Dermis microvascular lymphatic vessel endothelial cell (primary cell): ENCODE measurements at places on chromosomes 1 and 21.
A peak's percentile ranks its signal among the peaks of the same experiment; 100 is the strongest.

DNA sequence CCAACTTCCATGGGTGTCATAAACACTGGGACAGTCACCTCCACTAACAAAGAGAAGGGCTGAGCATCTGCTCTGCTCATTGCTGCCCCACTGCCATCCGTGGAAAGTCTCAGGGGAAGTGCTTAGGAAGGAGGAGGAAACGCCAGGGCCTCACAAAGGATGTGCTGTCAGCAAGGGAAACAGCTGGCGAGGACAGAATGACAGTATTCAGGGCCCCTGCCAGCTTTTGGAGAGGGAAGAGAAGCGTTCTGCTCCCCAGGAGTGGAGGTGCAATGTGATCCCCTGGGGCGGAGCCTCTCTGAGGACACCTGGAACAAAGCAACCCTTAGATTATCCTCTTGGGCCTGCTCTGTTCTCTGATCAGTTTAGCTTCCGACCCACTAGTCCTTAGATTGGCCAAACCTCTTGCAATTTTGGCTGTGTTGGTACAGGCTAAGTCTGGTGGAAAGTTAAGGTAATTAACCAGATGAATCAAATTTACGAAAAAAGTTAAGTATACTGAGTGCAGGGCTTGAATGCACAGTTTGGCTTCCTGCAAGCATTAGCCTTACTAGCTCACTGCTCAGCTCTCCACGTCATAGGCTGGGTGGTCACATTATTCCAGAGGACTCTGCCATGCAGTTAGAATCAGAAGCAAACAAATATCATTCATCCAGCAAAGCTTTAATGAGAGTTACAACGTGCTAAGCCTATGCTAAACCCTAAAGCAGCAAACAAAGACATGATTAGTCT lies 170.2 kb upstream of the NFIA start:
- DNase-seq = peak; percentile 60

DNA sequence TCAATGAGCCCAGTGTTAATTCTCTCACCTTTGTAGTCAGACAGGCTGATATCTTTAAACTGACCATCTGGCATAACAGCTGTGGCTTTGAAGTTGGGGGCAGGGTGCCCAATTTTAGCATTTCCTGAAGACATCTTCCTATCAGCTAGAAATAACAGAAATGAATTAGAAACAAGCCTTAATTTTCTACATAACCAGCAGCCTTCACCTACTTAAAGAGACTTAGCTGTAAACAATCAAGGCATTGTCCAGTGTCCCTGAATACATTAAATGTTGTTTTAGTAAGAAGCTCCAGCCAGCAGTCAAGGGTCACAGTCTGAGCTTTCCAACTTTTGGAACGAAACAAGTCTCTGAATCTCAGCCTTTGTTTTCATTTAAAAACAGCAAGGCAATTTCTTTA lies 2.8 kb downstream of the PRDX1 start:
- DNase-seq = no peak

DNA sequence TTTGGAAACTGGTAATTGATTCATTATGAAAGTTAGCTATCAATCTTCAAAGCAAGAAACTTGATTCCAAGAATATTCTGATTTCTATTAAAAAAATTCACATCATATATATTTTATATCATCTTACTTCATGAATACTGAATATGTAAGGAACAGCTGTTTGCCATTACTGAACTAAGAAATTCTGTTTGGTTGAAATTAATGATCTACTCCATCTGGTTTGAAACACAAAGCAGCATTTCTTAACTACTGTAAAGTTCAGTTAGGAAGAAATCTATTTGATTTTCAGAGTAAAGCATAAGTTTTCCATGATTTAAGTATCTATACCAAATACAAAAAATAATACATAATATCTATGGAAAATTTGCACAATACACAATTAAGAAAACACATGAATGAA lies 66.0 kb upstream of the SCYL3 start:
- DNase-seq = no peak

DNA sequence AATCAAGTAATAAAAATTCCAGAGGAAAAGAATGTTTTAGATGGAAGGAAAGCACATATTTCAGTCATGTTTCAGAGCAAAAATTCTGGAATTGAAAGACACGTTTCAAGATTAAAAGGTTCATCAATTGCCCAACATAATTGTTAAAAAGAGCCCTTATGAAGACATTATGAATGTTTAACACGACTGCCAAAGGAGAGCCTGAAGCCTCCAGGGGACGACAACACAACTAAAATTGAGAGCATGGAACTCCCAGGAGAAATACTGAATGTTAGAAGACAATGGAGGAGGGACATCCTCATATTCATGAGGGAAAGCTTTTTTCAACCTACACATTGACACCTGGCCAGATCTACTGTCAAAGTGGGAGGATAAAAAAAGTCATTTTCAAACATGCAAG lies 16.0 kb downstream of the OR2T11 start:
- peak; percentile 6 for DNase-seq

GRCh38 chr21:15669247-15669646 lies 60.5 kb upstream of the USP25 start:
- DNase-seq = no peak

DNA sequence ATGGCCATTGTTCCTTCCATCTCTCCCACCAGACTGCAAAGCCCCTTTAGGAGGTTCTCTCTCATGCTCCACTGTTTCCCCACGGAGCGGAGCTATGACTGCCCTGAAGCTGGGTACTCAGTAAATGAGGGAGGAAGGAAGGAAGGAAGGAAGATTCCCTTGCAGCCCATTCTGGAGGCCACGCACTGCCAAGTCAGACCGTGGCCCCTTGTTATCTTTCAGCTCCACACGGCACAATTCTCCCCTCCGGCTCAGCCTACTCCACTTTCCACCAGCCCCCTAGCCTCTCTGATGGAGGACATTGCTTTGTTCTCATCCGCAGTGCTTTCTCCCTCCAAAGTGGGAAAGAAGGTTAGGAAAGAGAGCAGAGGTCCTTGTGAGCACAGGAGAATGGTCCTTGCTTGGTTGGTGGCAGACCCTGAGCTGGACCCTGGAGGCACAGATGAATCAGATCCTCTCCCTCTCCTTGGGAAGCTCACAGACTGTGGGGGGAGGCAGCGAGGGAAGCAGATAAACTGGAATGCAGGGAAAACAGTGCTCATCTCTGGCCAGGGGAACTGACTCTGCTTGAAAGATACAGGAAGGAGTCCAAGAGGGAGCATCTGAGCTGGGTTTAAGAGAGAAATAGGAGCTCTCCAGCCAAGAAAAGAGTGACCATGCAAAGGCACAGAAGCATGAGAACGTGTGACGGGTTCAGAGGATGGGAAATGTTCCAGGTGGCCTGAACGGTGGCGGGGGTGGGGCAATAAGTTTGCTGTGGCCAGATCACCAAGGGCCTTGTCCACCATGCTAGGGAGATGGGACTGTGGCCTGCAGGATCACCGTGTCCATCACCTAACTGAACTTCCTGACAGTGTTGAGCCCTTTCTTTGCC lies 52.6 kb downstream of the GLIS1 start:
- DNase-seq = no peak

DNA sequence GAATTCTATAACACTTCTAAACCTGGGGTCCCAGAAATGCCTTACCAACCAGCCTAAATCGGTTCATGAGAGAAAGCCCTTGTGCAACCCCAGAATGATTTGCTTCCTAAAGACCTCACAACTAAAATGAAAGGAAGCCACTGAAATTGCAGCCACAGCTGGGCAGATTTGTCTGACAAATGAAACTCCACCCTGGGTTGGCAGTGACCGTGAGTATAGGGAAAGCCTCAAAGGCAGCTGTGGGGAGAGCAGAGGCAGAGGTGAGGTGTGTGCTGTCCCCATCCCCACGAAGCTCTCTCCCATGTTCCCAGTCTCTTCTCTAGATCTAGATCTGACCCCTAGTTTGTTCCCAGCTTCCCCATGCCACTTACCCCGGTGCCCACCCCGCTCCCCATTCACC lies 23.1 kb downstream of the RHBDL2 start:
- no peak for DNase-seq

GRCh38 chr1:161511018-161511755 lies 5.9 kb downstream of the FCGR2A start:
- DNase-seq = peak; percentile 61

DNA sequence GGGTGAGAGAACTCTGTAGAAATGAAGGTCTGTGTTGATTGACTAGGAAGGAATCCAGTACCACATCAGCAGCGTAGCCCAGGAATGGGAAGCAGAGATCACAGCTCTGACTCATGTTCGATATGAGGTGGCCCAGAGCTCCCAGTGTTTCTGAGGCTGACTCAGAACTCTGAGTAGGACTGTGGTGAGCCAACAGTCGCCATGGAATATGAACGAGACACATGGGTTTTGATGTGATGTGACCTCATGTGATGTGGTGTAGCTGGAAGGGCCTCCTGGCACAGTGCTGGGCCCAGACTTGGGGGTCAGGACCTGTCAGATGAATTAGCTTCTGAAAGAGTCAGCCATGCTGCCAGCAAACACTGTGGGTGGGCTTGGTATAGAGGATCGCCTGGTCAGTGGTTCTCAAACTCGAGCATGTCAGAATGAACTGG lies 237.0 kb downstream of the MRPL39 start:
- no peak for DNase-seq

- peak; percentile 29 for DNase-seq
Observed at GRCh38 chr1:151513626-151514121, 2.5 kb downstream of the CGN start.

DNA sequence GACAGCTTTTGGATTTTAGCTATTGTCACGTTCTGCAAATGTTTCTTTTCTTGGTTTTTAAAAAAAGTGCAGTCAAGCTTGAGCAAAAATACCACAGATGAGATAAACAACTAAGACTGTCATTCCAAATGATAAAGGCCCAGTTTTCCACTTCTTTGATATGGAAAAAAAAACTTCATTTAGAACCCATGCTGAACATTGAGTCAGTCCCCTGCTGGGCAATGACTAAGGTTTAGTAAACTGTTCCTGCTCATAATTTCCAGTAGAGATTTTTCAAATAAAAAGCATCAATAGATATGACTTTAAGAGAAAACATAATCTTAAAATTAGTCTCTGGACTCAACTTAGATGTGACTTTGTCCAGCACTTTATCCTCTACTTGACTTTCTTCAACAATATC lies 167.9 kb upstream of the C8B start:
- no peak for DNase-seq

- no peak for DNase-seq
Observed at GRCh38 chr1:89898695-89899470, 78.1 kb downstream of the LRRC8D start.

DNA sequence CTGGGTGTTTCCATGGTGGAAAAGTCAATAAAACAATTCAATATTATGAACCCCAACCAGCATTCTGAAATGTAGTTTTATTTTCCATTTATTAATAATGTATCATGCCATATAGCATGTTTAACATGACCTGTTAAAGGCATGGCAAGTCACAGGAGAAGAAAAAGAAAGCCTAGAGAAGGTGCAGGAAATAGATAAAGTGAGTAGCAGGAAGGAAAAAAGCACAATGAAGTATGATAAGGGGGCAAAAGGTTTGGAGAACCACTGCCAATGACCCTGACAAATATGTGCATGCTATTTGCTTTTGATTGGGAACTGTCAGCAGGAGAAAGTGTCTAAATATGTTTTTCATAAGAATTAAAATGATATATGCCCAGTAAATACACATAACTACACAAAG lies 85.6 kb downstream of the HMCN1 start:
- peak; percentile 73 for DNase-seq

DNA sequence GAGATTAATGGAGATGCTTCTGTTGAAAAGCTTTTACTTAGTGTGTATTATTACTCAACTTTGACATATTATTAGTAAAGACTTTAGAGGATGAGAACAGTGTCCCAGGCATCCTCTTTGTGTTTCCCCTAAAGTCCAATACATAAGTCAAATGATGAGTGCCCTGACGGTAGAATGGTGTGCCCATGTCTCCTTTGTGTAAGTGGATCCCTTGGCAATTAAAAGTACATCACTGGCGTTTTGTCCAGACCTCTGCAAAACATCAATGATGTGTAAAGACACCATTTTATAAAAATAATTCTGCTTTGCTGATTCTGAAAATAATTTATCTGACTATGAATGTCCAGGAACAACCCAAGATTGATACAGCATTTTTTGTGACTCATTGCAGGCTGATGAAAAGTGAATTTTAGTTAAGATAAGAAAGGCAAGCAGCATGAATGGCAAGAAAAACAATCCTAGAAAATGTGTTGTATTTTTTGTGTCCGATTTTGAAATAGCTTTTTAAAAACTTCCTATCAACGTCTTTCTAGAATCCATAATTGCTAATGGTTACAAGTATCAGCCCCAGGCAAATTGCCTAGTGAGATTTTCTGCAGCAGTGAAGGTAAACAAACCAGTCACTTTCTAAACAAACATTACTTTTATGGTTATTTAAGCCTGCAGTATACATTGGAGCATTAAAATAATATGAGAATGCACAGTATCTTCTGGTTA lies 251.5 kb downstream of the PTPRC start:
- no peak for DNase-seq

GRCh38 chr1:20413776-20414140 lies 72.3 kb downstream of the CAMK2N1 start:
- DNase-seq = no peak

DNA sequence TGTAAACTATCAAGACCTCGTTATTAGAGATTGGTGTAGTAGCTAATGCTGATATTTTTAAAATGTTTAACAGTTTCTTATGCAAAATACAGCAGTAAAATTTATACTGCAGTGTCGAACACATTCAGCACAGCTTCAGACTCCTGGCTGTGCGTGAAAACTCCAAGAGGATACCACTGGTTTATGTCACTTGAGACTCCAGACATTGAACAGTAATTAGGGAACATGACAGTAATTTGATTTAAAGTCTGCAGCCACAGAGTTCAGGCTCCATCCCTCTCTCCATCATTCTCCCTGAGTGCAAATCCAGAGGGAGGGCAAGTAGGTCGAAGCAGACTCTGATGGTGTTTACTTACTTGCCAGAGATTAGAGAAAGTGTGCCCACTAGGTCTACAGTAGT lies 94.2 kb downstream of the AK5 start:
- DNase-seq = no peak

DNA sequence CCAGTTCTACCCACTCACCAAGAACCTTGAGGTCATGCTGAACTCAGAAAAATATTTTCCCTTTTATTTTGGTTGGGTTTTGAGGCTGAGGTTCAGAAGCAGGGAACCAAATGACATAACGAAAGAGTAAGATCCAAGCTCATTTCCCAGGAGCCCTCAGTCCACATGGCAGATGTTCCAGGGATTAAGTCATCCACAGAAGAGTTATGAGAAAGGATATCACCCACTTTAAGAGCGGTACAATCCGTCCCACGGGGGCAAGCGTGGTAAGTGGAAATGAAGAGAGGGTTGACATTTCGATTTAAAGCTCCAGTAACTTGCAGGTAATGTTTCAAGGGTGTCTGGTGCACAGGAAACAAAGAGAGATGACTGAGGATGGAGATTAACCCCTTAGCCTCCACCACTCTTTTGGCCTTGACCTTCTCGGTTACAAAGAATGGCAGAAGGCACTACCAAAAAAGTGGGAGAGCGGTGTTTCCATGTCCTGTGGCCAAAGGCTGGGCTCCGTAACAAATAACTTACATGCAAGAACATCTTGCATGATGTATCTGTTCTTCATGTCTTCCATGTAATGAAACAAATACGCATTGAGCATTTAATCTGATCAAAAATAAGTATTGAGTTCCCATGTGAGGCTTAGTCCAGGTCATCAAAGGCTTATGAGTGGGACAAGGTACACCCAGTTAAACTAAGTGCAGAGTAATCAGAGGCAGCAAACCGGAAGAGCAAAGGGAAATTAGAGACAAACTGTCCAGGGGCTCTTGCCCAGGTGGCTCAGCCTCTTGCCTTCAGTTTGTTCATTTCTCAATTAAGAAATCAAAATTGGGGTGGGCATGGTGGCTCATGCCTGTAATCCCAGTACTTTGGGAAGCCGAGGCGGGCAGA lies 241.4 kb downstream of the TOMM20 start:
- DNase-seq = no peak

GRCh38 chr1:186206048-186206570 lies 168.9 kb downstream of the TPR start:
- no peak for DNase-seq
